ENCODE measurements at places on chromosomes 3 and 15. TPM values are rescaled to one million over a fixed set of nuclear protein-coding genes. Genes with fewer than 3 reads are reported as not detected.

SENP7 gene
- total RNA-seq: 5.4 TPM

ACP3 gene
- total RNA-seq: 1.3 TPM

PEX11A gene
- total RNA-seq: 6.4 TPM

SLC12A1 gene
- total RNA-seq: not detected

FEZF2 gene
- total RNA-seq: not detected
